Stimulated activated CD8-positive, alpha-beta memory T cell treated with anti-CD3 and anti-CD28 coated beads, Interleukin-7, amount 100 ng/mL, for 1 hour (primary cell): ENCODE measurements at places on chromosomes 13 and 19.

- DNase-seq = no peak
Measured at GRCh38 chr19:30227661-30228112, 144.5 kb upstream of the ZNF536 start.

- DNase-seq = no peak
Measured at GRCh38 chr13:77239312-77239711, 87.6 kb downstream of the MYCBP2 start.

DNA sequence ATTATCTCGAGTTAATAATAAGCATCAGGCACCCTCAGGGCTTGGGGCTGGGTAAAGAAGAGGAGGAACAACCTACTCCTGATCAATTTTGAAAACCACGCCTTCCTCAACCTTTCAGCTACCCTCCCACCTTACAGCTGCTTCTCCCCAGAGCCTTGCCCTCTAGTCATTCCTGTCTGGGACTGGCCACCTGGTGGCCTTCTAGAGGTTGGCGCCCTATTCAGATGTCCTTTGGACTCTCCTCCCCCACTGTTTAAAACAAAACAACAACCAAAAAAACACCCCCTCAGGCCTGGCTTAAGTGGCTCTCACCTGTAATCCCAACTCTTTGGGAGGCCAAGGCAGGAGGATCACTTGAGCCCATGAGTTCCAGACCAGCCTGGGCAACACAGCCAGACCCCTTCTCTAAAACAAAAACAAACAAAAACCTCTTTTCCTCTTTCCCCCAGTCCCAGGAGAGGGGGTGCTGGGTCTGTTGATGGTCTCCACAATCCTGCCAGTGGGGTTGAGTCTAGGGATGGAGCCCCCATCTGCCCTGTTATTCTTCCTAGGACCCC lies 62.3 kb downstream of the CCDC70 start:
- no peak for DNase-seq

DNA sequence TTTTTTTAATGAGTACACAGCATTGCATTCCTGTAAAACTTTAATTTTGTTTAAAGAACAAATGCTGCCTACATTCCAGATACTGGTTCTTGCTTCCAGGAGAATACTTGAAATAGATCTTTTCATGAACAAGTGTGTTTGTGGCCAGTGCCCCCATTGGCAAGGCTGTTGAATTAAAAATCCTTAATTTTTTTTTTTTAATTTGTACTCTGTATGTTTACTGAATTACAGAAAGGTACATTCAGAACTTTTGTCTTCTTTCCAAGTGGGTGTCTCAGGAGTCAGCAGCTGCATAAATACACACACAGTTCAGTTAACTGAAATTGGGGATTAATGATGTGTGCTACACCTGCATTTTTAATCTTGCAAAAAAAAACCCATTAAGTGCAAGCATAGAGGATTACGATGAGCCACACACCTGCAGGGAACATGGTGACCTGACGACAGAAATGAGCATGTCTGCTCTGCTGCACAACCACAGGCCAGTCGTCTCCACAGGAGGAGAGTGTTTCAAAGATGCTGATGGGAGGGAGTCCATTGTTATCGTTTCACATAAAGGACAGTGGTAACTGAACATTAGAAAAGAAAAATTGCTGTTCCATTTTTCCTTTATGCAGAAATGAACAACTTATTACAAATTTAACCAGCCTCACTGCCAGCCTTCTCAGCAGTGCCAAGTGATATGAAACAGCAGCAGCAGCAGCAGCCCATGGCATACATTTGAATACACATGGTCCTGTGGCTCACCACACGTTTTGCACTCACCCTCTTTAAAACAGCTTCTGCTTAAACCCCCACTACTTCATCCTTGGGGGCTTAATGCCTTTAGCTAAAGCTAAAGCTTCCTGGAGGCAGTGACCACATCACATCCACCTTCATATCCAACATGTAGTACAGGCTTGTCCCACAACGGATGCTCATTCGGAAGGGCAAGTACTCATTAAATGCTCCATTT lies 72.3 kb upstream of the RFC3 start:
- DNase-seq = no peak

- DNase-seq = no peak
Measured at GRCh38 chr13:113489549-113490495, 689 bp downstream of the DCUN1D2 start.

DNA sequence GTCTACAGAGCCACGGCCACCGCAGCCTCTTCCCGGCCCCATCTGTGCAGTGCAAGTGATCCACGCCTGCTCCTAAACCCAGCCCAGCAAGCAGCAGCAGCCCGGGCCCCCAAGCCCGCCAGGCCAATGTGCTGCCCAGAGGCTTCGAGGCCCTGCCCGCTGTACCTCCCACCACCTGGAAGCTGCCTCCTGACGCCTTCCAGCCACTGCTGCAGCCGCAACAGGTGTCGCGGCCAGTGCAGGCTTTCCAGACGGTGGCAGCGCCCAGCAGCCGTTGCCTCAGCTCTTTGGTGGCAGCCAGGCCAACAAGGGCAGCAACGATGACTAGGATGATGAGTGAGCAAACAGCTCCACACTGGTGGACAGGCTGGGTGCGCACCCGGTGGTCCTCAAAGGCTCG lies 50.2 kb upstream of the TPM4 start:
- no peak for DNase-seq

GRCh38 chr19:33391631-33392249 lies 18.2 kb downstream of the CEBPG start:
- DNase-seq = no peak

GRCh38 chr19:39871362-39871761 lies 25.2 kb upstream of the FBL start:
- no peak for DNase-seq

DNA sequence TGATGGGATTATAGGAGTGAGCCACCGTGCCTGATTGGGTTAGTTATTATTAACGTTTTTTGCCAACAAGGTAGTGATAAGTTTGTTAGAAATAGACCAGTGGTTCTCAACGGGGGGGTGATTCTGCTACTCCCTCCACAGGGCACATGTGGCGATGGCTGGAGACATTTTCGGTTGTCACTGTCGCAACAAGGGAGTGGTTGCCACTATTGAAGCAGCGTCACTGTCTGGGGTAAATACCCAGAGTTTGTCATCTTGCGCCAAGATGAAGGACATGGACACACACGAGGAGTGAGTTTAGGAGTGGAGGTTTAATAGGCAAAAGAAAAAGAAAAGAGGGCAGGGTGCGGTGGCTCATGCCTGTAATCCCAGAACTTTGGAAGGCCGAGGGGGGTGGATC lies 18.9 kb downstream of the ADGRE3 start:
- DNase-seq = no peak

GRCh38 chr13:111899714-111900389 lies 167.1 kb upstream of the SOX1 start:
- DNase-seq = no peak

DNA sequence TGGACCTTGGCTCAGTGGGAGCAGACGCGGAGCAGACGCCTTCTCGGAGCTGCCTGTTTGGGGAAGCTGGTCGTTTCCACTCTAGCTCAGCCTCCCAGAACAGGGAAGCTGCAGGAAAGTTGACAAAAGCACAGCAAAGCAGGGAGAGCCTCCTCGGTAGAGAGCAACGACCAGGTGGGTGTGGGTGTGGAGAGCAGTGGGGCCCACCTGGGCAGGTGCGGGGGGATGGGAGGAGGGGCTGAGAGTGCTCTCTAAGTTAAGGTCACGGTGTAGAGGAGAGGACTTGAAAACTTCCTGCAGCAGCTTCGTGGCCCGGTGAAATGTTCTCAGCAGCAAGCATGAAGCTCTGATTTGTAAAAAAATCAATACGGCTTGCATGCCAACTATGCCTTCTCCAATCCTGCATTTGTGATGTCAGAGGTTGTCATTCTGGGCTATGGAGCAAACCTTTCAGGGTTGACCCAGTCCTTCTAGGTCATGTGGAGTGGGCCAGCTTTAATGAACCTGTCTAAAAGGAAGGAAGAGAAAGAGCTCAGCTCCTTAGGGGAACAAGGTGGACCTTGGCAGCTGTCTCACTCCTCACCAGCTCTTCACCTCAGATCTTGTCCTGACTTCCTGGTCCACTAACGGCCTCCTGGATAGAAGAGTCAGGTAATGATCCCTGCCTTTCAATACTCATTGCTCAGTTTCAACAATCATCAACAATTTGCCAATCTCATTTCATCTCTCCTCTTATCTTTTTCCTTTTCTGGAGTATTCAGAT lies 85.8 kb upstream of the UBL3 start:
- DNase-seq = no peak

- DNase-seq = no peak
Measured at GRCh38 chr13:26529441-26529840, 28.0 kb upstream of the WASF3 start.

DNA sequence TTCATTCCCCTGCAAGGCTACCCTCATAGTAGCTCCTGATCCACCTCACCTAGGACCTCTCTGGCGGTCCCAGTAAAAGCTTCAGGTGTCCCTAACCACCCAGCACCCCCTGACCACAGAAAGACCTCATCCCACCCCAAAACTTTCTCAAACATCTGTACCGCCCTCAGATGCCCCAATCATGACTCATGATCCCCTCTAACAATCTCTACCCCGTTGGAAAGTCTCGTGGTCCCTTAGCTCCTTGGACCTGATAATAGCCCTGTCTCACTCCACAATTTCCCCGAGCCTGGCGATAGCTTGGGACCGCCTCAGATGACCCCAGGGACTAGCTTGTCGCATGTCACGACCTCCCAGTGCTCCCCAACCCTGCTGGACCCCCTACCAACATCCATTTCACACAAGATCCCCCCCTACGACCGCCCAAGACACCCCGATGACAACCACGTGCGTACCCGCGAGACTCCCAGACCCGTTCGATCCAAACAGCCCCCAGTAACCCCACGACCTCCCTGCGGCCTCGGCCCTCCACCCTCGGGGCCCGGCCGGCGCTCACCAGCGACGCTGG lies 450 bp downstream of the NDUFA11 start:
- no peak for DNase-seq
